Right kidney (tissue), 9 donors: ENCODE measurements at places on chromosomes 7 and 10.

DNA sequence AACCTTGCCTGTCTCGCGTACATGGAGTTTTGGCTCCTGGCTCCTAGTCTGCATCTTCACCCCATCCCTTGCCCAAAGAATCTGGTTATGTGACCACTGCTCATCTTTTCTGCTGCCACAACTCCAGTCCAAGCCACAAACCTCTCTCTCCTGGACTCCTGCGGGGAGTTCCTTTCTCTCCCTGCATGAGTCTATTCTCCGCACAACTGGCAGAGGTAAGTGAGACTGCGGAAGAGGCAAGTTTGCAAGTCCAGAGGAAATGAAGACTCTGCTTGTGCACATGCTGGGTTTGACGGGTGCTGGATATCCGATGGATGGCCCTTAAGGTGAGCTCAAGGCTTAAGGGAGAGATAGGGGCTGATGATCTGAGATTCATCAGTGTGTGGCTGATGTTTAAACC lies 61.0 kb downstream of the TRUB1 start:
- no peak for DNase-seq

GRCh38 chr10:25417611-25418010 lies 242.8 kb downstream of the GPR158 start:
- no peak for DNase-seq

- DNase-seq: no peak
These were observed 33.4 kb downstream of the CPXM2 start for GRCh38 chr10:123858077-123858681.

GRCh38 chr10:96188916-96189315 lies 58.8 kb downstream of the ZNF518A start:
- no peak for DNase-seq

- DNase-seq: no peak
These were observed 661.8 kb upstream of the MBL2 start for GRCh38 chr10:53434413-53434812.

GRCh38 chr10:69649786-69650550 lies 19.9 kb downstream of the FAM241B start:
- DNase-seq: peak; percentile 45

DNA sequence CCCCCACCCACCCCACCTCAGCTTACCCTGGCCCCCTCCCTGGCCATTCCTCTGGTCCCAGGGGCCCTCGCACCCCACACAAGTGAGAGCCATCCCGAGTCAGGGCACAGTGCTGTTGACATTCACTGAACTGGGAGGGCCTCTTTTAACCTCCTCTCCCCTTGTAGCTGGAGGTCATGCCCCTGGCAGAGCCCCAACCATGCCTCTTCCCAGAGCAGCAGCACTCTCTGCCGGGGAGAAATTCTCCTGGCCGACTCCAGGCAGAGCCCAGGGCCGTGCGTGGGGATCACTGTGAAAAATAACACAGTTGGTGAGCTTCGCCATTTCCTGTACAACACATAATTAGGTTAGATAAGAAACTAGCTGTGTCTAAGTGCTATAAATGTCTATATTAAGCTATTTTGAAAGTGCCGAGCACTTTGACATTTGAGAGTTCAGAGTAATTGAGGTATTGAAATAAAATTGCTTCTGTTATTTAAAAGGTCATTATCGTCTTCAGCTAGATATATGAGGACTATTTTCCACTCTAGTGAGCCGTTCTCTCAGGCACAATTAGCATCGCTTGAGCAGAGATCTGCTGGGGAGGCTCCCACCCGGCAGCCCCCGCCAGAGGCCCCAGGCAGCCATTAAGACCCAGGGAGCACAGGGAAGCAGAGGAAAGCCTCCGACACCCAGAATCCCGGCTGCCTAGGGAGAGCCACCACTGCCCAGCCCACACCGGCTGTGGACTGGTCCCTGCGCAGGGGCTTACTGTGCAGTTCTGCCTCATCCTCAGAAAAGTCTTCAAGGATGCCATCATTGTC lies 62.4 kb upstream of the LRRC18 start:
- no peak for DNase-seq

DNA sequence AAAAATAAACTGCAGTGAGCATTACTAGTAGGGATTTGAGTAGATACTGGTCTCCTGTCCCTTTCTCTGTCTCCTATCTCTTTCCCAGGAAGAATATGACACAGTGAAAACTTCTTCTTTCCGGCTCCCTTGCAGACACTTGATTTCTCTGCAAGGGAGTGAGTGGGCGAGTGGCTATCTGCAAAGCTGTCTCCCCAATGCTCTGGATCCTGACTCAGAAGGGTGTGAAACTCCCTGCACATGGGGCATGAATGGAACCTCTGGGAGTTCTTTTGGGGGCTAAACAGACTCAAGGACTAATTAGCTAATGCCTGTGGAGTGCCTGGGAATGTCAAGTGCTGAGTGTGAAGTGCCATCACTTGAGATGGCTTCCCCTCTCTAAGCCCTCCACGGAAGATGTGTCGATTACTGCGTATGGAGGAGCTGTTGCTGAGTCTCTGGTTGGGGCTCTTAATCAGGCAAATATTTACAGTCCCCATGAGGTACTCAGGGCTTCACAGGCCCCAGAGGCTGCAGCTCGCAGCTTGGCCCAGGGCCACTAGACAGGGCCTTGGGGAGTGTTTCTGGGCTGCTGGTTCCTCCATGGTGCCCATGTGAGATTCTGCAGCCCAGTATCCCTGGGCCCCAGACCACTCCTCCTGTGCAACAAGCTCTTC lies 139.8 kb downstream of the RPS24 start:
- DNase-seq: no peak

GRCh38 chr10:98340940-98341310 lies 72.9 kb upstream of the LOXL4 start:
- DNase-seq: no peak

DNA sequence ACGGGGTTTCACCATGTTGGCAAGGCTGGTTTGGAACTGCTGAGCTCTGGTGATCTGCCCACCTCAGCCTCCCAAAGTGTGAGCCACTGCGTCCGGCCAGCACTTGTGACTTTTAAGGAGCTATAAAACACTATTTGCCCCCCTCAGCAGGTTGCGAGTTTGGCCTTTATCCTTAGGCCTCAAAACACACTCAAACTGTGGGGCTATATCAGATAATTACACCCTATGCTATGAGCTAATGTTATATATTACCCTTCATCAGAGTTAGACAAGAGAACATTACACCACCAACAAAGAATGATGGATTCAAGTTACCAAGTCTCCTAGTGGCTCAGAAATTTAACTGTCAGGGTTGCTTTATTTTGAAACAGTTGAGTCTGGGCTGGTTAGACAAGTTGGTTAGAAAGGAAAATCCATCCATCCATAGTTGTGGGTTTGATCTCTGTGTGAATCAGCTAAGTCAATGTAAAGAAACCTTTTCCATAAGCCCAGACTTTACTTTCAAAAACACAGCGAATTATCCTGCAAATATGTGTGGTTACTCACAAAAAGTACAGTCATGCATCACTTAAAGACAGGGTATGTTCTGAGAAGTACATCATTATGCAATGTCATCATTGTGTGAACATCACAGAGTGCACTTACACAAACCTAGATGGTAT lies 115.8 kb downstream of the SEMA3D start:
- no peak for DNase-seq

- DNase-seq: no peak
These were observed 297.7 kb downstream of the CCDC3 start for GRCh38 chr10:12703813-12704212.

- DNase-seq: no peak
These were observed 176.1 kb downstream of the SH3PXD2A start for GRCh38 chr10:103679096-103679790.

- DNase-seq: peak; percentile 66
These were observed 1.3 kb downstream of the CNNM2 start for GRCh38 chr10:102919246-102919959.

DNA sequence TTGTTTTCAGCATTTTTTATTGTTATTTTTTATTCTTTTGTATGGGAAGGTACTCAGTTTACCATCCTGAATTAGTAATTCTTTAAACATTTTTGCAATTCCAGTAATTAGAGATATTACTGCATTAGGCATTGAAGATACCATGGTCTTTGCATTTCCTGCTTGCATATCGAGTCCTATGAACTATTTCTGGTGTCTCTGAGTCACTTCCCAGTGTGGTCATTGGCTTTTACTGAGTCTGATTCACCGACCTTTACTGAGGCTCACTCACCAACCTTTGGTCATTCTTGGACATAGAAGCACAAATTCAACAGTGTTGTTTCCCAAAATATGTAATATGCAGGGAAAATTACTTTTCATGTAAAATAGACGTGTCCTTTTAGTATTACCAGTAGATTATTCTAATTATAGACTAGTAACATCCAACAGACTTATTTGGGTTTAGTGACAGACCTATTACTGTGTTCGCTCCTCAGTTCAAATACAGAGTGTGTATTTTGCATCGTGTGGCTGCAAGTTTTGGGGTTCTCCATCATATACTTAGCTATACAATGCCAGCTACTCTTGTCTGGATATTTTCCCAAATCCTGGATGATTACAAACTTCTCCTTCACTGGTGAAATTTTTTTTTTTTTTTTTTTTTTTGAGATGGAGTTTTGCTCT lies 180.7 kb upstream of the PRSS1 start:
- DNase-seq: no peak

DNA sequence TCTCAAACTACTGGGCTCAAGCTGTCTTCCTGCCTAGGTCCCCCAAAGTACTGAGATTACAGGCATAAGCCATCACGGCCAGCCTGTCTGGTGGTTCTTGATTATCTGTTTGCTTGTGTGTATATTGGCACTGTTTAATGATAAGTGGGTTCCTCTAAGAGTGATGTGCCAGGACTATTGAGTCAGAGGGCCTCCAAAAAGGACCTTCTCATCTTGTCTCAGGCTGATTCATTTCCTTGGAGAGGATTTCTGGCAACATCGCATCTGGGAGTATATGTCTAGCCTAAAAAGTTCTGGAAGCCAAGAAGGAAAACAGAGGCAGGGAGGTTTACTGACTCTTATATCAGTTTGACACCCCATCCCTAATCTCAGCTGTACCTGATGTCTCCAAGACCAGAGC lies 27.1 kb upstream of the AKAP9 start:
- no peak for DNase-seq

- no peak for DNase-seq
These were observed 55.9 kb upstream of the PDZD8 start for GRCh38 chr10:117431160-117431559.

DNA sequence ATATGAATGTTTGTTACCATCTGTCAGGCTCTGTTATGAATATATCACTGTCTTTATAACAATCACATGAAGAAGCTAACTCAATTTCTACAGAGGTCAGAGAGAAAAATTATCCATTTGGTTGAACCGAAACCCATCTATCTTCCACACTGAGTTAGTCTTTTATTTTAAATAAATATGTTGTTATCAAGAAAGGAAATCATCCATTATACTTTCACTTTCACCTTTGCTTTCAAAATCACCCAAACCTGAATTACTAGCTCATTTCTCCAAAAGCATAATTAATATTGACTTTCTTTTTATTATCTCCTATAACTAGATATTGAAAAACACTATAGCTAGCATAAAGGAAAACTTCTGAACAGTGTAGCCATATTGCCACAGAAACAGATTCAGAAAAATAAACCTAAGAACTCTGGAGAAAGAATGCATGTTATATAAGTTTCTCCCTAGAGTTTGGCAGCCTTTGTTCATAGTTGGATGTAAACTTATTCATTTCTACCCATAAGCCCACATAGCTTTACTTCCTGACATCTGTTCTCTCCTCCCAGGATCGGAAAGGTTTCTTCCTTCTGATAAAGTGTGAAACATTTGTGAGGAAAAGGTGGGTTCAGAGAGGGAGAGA lies 66.0 kb downstream of the NPSR1 start:
- DNase-seq: no peak

DNA sequence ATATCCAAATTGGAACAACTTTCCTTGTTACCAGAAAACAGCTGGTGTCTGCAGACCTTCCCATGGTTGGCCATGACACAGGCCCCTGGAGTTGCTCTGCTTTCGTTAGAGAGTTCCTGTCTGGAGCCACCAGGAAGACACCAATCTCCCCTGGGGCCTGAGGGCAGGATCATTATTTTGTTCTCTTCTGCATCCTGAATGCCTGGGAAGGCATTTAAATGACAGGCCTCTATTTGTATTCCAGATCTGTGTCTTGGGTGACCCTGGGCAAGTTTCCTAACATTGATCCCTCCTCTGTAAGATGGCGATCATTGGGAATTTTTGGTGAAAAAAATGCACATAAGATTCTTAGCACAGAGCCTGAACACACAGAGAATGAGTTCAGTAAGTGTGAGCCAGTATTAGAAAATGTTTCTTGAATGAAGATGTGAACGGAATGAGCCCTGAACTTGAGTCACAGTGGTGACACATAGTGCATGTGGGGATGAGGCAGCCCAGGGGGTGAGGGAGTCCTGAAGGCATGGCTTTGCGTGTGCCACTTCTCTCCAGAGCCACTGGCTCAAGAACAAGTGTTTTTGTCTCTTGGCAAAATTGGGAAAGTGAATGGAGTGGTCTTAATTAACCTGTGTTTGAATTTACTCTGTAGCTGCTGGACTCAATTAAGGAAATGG lies 28.4 kb downstream of the BMPER start:
- DNase-seq: no peak

GRCh38 chr7:157436076-157436475 lies 99.3 kb downstream of the DNAJB6 start:
- no peak for DNase-seq
